ENCODE measurements at places on chromosomes 7 and 10.

- DNase-seq = no peak
Measured at GRCh38 chr10:68333440-68334431, 1.0 kb upstream of the PBLD start.

DNA sequence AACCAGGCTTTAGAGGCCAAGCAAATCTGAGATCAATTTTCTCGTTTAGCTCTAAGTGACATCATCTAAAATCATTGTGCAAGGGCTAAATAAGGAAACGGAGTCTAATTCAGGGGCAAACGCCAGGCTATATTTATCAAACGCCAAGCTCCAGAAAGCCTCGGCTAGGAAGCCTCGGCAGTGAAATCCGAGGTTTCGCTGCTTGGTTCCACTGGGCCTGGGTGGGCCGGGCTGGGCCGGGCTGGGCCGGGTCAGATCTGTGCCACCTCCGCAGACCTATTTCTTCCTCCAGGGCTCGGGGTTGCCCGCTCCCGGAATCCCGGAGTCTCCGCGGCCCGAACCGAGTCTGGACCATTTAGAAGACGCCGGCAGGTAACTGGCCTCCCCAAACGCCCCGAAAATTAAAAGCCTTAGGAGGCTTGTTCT is 459 bp upstream of the FEZF1 start:
- no peak for DNase-seq

GRCh38 chr10:73998929-73999691 is 1.2 kb downstream of the VCL start:
- no peak for DNase-seq

DNA sequence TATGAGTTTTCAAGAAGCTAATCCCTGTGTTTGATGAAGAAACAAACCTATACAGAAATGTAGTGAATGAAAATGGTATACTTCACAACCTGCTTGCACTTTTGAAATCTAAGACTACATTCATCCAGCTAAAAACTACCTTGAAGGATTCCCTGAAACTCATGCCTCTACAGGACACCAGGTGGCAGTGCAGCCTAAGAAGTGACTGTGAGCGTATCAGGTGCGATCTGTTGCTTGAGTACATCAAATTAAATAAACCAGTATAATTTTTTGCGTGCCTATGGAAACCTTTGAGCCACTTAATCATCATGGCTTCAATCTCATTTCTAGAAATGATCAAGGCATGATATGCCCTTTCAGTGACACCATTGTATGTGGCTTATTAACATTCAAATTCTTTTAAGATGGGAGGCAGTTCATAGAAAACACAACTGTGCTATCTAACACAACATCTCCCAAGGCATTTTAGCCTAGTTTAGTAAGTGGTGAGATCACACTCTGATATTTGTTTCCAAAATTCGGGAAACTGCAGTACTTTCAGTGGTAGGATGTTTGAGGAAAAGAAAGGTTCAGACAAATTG is 57.4 kb downstream of the PPP1R17 start:
- DNase-seq = peak; percentile 55

DNA sequence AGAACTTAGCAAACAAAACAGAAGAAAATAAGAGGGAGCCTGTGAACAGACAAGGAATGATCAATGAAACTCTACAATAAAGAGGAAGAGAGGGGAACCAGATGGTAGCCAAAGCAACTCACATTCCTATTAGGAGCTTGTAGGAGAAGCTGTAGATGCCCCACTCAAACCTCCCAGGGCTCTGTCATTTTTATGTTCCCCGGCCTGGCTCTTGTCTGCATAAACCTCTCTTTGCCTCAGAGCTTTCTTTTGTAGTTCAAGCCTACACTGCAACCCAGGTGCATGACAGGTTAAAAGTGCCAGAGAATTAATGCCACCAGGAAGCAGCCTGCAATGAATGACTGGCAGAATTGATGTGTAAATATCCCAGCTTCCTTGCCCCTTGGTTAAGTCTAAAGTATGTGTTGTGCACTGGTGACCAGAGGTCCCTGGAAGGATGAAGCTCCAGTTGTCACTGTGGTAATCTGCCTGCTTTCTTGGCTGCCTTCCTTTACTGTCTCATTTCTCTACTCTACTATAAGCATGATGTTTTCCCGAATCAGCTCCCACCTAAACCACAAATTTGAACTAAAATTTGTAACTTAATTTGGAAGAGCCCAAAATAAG is 40.4 kb downstream of the HDAC9 start:
- DNase-seq = no peak

DNA sequence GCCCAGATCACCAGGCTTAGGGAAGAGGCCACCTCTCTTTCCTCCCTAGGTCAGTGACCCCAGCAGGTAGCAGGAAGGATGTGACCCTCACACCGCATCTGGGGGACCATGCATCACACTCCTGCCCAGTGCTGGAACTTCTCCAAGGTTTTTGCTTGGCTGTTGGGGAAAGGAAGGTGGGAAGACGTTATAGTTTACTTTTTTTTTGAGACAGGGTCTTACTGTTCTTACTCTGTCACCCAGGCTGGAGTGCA is 8.6 kb downstream of the ZCCHC24 start:
- DNase-seq = no peak

DNA sequence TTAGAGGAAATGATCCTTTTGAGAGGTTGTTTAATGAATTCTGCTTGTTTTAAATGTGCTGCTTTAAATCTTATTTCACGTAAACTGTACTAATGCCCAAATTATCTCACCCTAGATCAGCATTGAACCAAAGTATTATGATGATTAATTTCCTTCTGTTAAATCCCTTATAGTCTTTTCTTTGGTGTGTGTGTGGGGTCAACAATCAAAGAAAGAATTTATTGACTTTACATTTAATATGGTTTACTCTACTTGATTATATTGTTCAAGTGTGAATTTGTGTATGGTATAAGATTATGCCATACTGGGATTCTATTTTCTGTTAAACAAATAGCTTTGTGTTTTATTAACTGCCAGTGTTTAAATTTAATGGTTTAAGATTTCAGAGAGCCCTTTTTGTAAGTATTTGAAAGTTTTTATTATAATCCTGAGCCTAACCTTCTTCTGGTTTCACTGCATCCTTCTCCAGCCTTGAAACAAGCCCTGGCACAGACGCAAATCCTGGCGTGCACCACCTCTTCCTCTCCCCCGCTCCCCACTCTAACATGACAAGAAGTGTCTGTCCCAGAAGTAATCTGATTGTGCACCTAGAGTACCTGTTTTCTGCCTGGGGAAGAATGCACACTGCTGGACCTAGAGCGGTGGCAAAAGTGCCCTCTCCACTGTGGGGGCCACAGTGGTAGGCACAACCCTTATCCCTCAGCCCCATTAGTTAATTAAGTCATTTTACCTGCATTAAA is 70.6 kb downstream of the KAT6B start:
- no peak for DNase-seq

GRCh38 chr7:115008465-115009114 is 86.7 kb downstream of the MDFIC start:
- DNase-seq = no peak

DNA sequence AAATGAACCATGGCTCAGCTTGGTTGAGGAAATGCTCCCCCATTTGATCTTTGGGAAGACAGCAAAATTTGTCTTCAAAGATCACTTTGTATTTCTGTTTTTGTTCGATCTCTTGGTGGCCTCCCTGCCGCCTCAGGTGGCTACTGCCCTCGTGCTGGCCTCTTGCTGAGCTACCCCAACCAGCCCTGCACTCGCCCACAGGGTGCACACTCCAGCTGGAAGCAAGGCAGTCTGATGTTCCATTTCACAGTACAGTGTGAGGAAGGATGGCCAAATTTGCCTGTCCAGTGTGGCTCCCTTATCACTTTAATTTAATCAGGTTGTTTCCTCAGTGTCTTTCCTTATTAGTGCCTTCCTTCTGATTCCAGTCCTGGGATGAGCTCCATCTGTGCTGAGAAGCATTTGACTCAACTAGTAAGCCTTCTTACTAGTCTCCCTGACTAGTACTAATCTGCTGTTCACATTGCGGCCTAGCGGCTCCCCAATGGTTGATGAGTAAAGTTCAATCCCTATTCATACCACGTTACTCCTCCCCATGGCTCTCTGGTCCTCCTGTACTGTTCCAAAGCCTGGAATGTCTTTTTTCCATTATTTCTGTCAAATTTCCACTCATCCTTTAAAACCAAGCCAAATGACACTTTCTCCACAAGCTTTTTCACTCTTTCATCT is 8.2 kb downstream of the MYOF start:
- no peak for DNase-seq

DNA sequence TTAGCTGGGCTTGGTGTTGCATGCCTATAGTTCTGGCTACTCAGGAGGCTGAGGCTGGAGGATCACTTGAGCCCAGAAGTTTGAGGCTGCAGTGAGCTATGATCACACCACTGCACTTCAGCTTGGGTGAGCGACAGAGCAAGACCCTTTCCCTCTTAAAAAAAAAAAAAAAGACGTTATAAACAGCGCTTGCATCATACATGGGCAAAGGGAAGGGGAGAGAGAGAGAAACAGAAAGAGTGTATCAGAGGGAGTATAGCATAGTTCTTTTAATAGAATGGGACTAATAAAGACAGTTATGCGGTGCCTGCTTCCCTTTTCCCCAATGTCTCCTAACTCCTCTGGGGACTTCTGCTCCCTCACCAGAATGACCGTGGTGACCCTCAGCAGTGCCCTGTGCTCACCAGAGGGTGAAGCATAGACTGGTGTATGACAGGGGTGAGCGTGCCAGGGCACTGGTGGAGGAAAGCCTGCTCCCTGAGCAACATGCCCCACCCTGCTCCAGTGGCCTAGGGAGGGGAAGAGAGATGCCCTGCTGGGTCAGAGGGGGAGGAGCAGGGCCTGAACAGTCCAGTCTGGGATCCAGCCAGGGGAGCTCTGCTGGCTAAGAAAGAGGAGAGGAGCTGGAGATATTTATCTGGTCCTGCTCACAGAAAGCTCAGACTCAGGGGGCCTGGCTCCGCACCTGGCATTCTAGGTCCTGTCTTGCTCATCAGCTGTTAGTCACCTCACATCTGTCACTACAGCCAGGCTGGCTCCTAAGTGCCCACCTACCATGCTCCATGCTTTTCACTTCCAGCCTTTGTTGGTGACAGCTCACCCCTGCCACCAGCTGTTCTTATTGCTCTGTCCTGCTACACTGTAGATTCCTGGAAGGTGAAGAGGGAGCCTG is 2.2 kb downstream of the PDZD7 start:
- no peak for DNase-seq

GRCh38 chr10:7414766-7415165 is 3.9 kb upstream of the SFMBT2 start:
- no peak for DNase-seq

- peak; percentile 73 for DNase-seq
Measured at GRCh38 chr10:95601116-95601719, 40.0 kb upstream of the SORBS1 start.

DNA sequence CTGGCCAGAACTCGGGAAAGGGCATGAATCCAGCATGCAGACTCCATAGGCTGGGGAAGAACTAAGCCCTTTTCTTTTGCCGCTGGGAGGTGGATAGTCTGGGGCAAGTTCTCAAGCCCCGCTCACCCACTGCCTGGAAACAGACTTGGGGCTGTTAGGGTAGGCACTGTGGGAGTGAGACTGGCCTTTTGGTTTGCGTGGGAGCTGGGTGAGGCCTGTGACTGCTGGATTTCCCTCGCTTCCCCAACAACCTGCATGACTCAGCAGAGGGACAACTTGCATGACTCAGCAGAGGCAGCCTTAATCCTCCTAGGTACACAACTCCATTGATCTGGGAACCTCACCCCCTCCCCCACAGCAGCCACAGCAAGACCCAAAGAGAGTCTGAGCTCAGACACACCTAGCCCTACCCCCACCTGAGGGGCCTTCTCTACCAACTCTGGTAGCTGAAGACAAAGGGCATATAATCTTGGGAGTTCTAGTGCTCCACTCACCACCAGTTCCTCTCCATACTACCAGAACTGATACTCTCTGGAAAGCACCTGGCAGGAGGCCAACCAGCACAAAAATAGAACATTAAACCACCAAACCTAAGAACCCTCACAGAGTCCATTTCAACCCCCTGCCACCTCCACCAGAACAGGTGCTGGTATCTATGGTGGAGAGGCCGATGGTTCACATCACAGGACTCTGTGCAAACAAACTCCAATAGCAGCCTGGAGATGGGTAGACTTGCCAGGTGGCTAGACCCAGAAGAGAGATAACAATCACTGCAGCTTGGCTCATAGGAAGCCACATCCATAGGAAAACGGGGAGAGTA is 81.4 kb upstream of the LAMB4 start:
- no peak for DNase-seq

GRCh38 chr10:127148066-127148932 is 48.1 kb downstream of the INSYN2A start:
- no peak for DNase-seq

DNA sequence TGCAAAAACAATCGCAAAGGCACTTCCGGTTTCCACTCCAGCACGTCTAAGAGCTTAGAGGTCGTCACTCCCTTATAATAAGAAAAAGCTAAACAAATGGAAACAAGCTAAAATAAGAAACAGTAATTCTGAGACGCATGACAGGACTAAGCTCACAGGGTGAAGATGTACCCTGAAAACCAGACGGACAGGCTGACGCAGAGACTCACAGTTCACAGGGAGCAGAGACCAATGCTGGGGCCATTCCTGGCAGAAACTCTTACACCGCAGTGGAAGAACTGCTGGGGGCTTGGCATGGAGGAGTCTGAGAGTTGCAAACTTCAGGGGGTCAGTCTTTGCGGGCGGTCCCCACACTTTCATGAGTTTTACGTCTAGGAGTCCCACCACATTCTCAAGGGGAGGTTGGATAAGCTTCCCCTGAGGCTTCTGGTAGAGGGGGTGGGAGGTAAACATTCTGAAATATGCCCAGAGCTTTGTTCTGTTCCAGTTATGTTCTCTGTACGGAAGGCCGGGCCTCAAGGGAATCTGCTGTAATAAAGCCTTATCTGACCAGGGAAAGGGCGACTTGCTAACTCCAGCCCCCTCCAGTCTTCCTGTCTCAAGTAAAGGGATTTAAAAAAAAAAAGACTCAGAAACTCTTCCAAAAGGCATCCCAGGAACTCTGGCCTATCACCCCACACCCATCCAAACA is 47.8 kb downstream of the BRI3 start:
- no peak for DNase-seq

GRCh38 chr7:123876557-123877256 is 31.7 kb downstream of the HYAL4 start:
- DNase-seq = no peak

GRCh38 chr7:20241194-20241910 is 24.2 kb upstream of the MACC1 start:
- no peak for DNase-seq

DNA sequence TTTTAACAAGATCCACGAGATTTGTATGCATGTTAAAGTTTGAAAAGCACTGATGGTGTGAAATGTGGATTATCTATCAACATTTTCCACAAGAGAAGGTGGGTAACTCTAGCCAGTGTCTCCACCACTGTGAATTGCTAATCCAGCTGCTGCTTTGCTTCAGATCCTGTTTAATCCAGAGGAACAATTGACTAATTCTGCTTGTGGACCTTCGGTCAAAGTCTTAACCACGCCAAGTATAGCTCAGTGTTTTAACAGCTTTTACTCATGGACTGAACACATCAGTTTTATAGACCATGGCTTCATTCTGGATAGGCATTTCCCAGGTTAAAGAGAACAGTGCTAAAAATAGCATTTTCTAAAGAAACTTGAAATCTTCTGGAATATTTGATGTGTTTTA is 23.5 kb downstream of the ADK start:
- DNase-seq = no peak

GRCh38 chr7:83936056-83936708 is 258.4 kb downstream of the SEMA3A start:
- no peak for DNase-seq

- no peak for DNase-seq
Measured at GRCh38 chr7:87885018-87885417, 8.7 kb downstream of the DBF4 start.

GRCh38 chr10:102267748-102268147 is 22.4 kb downstream of the GBF1 start:
- no peak for DNase-seq
